ENCODE measurements at places on chromosomes 7 and 10.

GRCh38 chr10:43212043-43212721, 54.7 kb downstream of the RASGEF1A start:
- DNase-seq = no peak

DNA sequence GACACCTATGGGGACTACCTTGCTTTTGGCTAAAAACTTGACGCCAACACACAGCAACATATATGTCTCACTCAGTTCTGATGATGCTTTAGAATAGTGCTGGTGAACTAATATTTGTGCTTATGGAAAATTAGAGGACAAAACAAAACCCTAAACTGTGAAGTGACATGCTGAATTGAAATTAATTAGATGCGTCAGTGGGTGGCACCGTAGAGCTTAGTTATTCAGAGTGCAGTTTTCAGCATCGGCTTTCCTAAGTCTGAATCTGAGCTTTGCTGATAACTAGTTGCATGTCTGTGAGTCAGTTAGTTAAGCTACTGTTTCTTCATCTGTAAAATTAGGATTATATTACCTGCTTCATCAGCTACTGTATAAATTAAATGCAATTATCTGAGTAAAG, 245.0 kb upstream of the SORCS1 start:
- no peak for DNase-seq

- DNase-seq = no peak
Observed at GRCh38 chr7:36217211-36217960, 64.3 kb downstream of the EEPD1 start.

DNA sequence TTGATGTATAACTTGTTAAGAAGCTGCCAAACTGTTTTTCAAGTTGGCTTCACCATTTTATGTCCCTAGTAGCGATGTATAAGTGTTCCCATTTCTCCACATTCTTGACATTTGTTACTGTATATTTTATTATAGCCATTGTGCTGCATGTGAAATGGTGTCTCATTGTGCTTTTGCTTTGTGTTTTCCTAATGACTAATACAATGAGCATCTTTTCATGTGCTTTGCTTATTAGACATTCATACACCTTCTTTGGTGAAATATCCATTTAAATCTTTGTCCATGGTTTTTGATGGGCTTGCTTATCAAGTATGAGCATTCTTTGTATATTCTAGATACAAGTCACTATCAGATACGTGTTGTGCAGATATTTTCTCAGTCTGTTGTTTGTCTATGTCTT, 203.0 kb downstream of the CCSER2 start:
- DNase-seq = no peak

GRCh38 chr7:106947244-106947728, 82.2 kb downstream of the PIK3CG start:
- DNase-seq = peak; percentile 8

- no peak for DNase-seq
Observed at GRCh38 chr7:73569042-73569608, 9.3 kb downstream of the TBL2 start.

- DNase-seq = no peak
Observed at GRCh38 chr7:31957090-31957720, 113.0 kb downstream of the PDE1C start.

DNA sequence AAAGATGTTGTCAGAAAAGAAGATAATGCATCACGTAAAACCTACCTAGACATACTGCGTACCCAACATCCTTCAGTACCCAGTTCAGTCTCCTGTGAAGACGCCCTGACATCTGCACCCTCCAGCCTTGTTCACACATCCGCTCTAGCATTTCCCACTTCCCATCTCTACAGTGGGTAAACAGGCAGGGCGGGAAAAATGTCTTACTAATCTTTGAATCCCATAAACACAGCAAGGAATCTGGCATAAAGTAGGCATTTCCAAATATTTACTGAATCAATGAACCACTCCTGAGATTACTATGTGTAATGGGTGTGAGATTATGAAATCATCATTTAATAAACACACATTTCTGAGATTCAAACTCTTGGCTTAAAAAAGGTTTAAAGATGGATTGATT, 132.8 kb downstream of the GLI3 start:
- DNase-seq = no peak

- DNase-seq = no peak
Observed at GRCh38 chr10:32349968-32350738, 3.2 kb upstream of the EPC1 start.

- DNase-seq = no peak
Observed at GRCh38 chr10:126405239-126405775, 17.0 kb upstream of the ADAM12 start.

DNA sequence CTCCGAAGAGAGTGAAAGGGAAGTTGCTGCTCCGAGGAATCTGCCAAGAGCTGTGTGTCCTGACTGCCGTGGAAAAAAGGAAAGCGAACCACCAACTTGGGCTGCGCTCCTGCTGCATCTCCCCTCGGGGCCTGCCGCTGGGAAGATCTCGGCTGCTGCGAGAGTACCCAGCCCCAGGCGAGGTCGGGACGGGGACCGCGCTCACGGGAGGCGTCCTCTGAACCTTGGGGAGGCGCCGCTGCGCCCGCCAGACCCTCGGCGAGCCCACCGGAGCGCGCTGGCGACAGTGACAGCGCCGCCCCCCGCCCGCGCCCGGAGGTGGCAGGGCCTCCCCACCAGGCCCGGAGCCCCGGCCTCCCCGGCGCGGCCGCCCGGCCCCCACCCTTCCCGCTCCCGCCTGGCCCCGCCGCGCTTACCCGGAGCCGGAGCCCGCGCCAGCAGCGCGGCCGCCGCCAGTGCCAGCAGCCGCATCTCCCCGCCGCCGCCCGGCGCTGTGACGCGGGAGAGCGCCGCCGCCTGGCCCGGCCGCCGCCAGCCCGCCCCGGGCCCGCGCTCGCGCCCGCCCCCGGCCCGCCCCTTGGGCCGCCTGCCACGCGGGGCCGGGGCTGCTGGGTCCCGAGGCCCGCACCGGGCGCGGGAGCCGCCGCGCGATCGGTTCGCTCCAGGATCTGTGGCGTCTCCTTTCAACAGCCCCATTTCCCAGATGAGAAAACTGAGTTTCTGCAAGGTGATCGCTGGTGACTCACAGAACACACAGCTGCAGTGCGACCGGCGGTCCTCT, at the start of gene VSTM4:
TSS of gene VSTM4 (minus strand) at position 508 of the 781 bp plus-strand sequence. CDS start at position 471, 37 bp downstream.
- DNase-seq = no peak

GRCh38 chr7:1245524-1246050, 12.9 kb downstream of the UNCX start:
- DNase-seq = no peak

DNA sequence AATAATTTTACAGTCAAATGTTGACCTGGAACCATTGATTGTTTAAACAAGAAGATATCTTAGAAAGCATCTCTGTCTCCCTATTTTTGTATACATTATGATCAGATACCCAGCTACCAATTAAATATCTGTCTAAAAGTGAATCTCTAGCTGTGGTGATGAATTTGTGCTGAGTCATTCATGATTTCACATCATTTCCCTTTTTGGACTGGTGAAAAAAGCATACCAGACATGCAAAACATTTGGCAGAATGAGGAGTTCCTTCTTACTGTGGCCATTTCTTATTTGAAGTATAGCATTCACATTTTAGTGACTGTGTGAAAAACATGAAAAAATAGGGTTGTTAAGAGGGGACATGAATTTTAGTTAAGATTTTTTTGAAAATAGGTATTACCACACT, 98.0 kb upstream of the GATA3 start:
- DNase-seq = no peak

- DNase-seq = no peak
Observed at GRCh38 chr10:96840841-96841518, 8.9 kb downstream of the LCOR start.

DNA sequence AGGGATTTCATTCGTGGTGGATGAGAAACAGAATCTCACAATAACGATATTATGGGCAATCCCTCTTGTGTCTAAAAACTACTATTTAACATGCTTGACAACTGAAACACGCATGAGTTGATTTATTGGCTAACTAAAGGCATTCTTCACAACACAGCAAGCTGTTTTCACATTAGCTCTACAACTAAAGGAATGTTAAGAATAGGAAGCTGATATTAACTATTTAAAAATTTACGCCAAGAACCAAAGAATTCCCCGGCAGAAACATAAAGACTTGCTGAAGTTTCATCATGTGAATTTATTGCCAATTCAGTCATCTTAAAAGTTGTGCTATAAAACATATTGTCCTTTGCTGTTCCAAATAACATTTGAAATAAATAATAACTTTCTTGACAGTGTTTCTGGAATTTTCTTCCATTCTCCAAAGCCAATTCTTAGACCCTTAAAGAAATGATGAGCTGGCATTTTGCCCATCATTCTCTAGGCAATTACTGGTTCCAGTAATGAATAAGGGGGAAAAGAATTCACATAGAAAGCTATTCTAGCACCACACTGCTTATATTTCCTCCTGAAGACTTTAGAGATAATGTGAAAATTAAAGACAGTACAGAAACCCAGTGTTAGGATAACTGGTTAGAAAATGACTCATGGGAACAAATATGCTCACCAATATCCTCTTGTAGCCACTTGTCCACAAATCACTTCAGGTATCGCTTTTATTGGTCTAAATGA, 233.1 kb downstream of the PARD3 start:
- DNase-seq = no peak

DNA sequence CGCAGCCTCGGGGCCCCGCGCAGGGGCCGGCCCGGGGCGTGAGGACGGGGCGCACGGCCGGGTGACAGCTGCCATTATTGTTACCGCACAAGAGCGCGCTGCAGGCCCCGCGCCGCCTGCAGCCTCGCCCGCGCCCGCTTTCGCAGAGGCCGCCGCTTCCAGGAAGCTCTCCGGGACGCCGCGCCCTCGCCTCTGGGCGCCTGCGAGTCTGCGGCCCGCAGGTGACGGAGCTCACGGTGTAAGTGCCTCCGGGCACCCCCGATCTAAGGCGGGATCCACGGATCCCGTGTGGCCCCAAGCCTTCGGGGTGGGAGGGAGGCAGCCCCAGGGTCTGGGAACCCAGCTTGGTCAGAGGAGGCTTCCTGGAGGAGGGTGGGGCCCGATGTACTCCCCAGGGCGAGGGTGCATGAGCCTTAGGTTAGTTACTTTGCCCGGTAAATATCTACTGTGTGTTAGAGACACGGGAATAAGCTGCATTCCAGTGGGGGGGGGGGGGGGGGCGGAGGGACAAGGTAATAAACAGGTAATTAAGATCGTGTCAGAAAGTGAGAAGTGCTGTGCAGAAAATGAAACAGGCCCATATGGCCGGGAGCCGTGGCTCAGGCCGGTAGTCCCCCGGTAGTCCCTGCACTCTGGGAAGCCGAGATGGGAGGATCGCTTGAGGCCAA, 638 bp downstream of the IQCE start:
- DNase-seq = no peak

- DNase-seq = no peak
Observed at GRCh38 chr10:1569208-1569607, 168.1 kb downstream of the ADARB2 start.

DNA sequence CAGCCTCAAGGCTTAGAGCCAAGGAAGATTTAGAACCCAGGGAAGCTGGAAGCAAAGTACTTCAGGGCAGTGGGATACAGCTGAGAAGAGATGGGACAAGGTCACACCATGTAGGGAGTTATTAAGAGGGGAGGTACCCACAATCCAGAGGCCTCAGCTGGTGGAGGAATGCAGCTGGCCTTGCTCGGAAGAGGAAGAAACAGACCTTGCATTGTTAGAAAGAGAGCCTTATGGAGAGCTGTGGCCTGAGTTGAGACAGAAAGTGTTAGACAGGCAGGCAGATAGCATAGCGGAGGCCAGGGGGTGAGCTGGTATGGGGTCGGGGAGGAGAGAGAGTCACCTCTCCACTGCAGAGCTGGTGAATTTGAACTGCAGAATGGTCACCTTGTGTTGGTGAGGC, 173.1 kb downstream of the JCAD start:
- no peak for DNase-seq

GRCh38 chr7:9502269-9502668, 1068.9 kb downstream of the NXPH1 start:
- DNase-seq = no peak

DNA sequence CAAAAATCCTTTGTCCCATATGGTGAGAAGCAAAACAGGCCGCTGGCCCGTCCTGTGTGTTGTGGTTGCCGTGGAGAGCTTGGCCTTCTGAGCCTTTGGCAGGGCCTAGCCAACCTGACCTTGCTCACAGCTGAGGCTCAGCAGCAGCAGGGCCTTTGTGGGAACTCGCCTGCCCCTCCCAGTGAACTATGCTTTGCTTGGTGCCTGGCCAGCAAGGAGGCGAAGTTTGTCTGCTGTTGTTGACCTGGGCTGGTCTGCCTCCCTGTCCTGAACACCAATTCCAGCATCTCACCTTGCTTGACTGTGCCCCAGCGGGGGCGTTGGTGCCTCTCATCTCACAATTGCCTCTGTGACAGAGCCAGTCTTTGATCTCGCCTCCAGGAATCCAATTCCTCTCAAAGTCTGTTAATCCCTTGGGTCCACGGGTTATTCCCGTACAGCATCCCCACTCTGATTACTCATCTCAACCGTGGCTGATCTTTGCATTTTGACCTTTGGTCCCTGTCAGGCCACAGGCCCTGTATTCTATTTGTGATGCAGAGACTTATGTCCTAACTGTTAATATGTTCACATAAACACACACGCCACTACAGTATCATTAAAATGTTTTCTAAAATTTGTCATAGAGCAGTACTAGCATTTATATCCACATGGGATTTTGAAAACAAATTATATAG, 22.6 kb downstream of the EPDR1 start:
- DNase-seq = no peak

GRCh38 chr7:132300599-132301277, 275.5 kb downstream of the PLXNA4 start:
- DNase-seq = no peak

DNA sequence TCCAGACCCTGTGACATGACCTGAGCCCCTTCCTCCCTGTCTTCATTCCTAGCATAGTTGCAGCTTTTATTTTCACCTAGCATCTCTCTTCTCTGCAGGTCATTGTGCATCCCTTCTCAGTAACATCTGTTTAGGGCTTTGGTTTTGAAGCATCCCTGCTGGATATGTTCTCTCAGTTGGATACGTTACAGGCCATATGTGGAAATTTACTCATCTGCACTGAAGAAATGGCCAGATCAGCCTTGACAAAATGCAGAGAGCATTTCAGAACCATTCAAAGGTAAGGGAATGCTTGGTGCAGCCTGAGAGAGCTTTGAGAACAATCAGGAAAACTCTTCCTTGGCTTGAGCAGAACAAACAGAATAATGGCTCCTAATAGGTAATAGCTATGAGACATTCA, 647.0 kb downstream of the KCNMA1 start:
- DNase-seq = no peak

DNA sequence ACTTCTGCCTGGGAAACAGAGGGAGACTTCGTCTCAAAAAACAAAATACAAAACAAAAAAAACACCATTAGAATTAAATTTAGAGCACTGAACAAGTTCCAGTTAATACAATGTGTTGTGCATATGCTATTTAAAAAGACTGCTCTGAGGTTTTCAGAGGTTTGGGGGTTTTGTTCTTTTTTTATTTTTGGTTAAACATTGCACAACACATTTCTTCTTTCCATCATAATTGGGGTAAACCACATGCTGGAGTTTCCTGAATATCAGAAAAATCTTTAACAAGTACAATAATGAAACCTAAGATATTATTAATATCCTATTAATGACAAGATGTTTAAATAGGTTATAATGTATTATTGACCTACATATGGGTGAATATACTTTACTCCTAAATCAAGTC, 26.3 kb downstream of the IGF2BP3 start:
- DNase-seq = no peak

- no peak for DNase-seq
Observed at GRCh38 chr7:120052884-120053382, 220.0 kb upstream of the KCND2 start.

Data from stimulated activated CD8-positive, alpha-beta memory T cell treated with anti-CD3 and anti-CD28 coated beads, Interleukin-2, amount 100 ng/mL, for 48 hours (primary cell).